ENCODE measurements at places on chromosomes 16 and 17.

DNA sequence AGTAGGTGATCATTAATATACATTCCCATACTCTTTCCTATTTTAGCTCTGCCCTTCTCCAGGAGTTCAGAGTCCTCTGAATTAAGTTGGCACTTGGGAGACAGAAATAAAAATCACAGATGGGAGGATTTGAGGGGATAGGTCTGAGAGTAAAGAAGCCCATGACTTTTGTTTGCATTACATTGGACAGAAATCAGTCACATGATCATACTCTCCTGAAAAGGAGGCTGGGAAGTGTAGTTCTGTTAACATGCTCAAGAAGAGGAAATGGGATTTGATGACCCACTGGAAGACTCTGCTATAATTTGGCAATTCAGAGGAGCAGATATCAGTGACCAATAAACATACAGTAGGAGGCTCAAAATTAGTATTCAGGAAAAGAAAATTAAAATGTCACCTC is 674.9 kb upstream of the C16orf82 start:
- no peak for DNase-seq

DNA sequence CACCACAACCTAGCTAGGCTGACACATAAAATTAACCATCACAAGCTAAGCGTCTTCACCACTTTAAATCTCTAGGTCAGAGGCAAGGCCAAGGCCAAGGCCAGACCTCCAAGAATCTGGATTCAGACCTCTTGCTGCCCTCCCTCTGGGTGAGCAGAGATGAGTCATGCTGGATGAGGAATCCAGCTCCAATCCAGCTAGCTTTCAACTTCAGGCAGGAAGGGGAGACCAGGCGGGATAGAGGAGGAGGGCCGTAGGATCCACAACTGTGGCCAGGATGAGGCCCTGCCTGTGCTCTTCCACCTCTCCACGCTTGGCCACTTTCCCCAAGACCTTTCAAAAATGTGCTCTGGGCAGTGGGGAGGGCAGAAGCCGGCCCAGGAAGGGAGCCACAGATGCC is 14.7 kb downstream of the LRRC75A start:
- DNase-seq = no peak

GRCh38 chr17:8968503-8968902 is 3.0 kb upstream of the PIK3R5 start:
- no peak for DNase-seq

DNA sequence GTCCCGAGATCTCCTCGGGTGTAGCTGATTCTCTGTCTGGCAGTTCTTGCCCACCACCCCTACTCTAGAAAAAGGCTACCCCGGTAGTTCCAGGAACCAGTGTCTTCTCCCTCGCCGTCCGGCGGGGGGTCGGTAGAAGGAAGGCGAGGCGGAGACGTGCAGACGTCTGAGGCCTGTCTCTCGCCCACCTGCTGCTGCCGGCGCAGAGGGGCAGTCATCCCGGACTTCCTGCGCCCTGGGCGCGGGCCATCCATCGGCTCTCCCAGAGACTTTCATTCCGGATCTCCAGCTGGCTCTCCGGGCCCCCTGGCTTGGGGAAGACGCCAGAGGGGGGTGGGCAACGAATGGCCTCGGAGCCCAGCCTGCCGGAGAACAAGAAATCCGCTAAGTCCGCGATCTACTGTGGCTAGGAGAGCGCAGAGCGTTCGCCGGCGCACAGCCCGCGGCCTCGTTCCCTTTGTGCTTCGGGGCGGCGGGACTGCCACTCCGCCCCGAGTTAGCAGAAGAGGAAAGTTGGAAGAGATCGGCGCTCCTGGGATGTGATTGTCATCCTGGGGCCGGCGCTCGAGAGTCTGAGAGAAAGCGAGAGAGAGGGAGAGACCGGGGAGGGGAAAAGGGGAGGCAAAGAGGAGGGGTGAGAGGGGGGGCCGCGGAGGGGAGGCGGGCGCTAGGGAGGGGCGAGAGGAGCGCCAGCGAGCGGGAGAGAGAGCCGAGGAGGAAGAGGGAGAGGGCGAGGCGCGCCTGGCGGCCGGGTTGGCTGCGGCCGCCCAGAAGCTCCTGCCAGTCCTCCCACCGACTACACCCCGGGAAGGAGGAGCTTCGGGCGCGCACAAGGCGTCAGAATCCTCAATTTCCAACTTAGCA is at the start of gene IRX5:
IRX5 (plus strand) TSS at position 861 of the 864 bp plus-strand sequence. CDS start 334 bp downstream, outside the sequence.
- peak; percentile 59 for DNase-seq

GRCh38 chr17:63196772-63197335 is 230.8 kb downstream of the TANC2 start:
- DNase-seq = no peak

GRCh38 chr17:12726131-12726530 is 60.4 kb downstream of the MYOCD start:
- DNase-seq = no peak

DNA sequence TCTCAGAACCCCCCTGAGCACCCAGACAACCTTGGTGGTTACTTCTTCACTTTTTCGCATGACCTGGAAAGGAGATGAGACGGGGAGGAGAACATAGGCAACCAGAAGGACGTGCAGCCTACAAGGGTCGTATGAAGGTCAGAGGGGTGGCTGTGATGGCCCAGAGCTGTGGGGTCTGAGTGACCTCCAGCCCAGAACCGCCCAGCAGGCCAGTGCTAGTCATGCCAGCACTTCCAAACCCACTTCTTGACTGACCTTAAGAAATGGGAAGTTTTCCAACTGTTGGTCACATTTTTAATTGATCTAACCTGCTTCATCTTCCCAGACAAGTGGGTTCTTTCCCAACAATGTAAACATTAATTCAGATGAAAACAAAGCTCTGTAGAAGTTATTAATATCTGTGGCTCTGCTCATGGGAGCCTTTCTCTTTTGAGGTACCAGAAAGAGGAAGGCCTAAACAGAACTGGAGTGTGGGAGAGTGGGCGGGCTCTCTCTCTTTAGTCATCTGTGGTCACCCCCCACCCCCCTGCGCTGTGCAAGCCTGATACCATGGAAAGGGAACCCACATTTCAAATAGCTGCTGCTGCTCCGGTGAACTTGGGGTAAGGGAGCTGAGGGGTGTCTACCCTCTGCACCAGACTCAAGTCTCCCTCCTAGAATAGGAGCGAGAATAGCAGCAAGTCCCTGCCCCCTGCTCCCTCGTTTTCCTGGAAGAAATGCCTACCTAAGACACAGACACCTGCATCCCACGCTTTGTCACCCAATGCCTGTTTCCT is 101.6 kb downstream of the RAB11FIP4 start:
- no peak for DNase-seq

- DNase-seq = no peak
These were observed 53.6 kb downstream of the N4BP1 start for GRCh38 chr16:48556243-48556912.

GRCh38 chr17:17453088-17453487 is 23.7 kb upstream of the MED9 start:
- DNase-seq = no peak

- DNase-seq = no peak
These were observed 401.0 kb downstream of the SNX29 start for GRCh38 chr16:12377497-12377896.
